ENCODE measurements at places on chromosomes 2 and 18. TPM values are rescaled to one million over a fixed set of nuclear protein-coding genes. Genes with fewer than 3 reads are reported as not detected.

DNA sequence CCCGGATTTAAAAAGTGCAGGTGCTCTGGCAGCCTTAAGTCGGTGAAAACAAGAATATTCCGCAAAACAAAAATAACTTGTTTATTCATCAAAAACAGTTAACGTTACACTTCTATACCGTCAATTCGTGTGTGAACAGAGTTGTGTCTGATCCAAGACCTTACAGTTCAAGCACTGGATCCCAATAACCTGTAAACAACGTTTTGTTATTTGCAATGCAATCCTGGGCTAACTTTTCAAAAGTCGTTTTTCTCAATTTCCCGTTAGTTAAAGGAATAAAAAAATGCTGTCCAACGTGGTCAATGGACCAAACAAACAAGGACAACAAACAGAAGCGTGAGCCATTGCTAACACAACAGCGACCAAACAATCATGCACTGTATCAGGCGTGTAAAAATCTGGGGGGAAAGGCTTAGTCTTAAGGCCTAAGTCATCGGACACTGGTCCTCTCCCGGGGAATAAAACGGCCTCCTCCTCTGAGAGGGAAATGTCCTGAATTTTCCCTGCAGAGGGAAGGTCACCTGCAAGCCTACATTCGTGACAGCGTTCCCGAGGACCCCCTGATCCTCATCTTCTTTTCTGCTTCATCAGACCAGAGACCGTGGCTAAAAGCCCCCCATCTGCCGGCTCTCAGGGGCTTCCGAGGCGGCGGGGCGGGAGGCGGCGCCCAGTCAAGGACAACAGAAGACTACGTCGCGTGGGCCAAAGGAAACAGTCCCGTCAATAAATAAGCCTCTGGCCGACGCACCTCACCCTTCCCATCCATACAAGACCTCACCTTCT lies 490 bp downstream of the NDUFS1 start:
- peaks cover 20% of the 10 kb centered on the region for H3K4me1 ChIP-seq
- no peaks in the 10 kb centered on the region for H3K27me3 ChIP-seq
- peak overlapping the region; percentile 97 for H3K27ac ChIP-seq
- peak overlapping the region; percentile 78 for H3K4me3 ChIP-seq
- peaks cover 63% of the 10 kb centered on the region for H3K36me3 ChIP-seq
- no peak for DNase-seq

The UGT1A8 gene
- not detected for total RNA-seq

The XDH gene
- total RNA-seq, result 4.2 TPM

The KCTD1 gene
- total RNA-seq, result 63.2 TPM

- no peaks in the 10 kb centered on the region for H3K27me3 ChIP-seq
- H3K4me3 ChIP-seq, result no peak overlapping the region
- H3K27ac ChIP-seq, result no peak overlapping the region
Observed at GRCh38 chr2:152598975-152599759, 118.1 kb downstream of the PRPF40A start.

DNA sequence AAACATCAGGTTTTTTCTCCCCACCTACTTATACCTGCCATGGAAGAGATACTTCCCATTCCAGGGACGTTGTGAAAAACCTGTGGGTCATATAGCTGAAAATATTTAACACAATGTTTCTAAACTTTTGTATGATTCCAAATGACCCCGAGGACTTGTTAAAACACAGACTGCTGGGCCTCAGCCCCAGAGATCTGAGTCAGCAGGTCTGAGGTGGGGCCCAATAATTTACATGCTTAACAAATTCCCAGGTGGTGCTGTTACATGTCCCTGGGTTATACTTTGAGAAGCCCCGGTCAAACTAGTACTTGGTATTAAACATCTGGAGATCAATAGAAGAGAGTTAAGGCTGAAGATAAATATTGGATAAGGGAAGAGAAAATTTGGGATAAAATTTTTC lies 71.4 kb upstream of the FRZB start:
- H3K4me3 ChIP-seq, result no peak overlapping the region
- no peaks in the 10 kb centered on the region for H3K4me1 ChIP-seq
- DNase-seq, result no peak

The ABCG8 gene
- 1.6 TPM for total RNA-seq

The KYNU gene
- 64.2 TPM for total RNA-seq

The ABCB6 gene
- total RNA-seq, result 12.1 TPM

The SKOR2 gene
- total RNA-seq, result not detected

DNA sequence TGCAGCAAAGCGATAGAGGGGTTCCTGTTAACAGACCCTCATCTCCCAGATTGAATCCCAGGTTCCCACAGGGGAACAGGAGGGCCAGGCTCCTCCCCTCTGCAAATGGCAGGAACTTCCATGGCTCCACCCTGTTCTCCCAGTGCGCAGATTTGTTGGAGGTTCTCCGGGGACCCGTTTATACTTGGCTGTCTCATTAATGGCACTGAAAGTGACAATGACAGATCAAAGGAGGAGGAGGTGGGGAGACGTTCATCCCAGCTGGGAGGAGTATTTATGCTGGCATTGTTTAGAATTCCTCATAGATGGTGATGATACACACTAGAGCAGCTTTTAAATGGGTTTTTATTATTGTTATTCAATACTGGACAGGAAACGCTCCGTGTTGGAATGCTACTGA lies 186.9 kb downstream of the LRP1B start:
- H3K36me3 ChIP-seq, result no peaks in the 10 kb centered on the region
- no peaks in the 10 kb centered on the region for H3K4me1 ChIP-seq
- no peak overlapping the region for H3K27ac ChIP-seq
- no peak overlapping the region for H3K4me3 ChIP-seq
- no peak for DNase-seq

The C2orf81 gene
- total RNA-seq, result 5.7 TPM

GRCh38 chr2:188473306-188473705 lies 181.6 kb downstream of the GULP1 start:
- no peak overlapping the region for H3K4me3 ChIP-seq
- no peak overlapping the region for H3K27ac ChIP-seq
- H3K4me1 ChIP-seq, result peaks cover 36% of the 10 kb centered on the region
- no peaks in the 10 kb centered on the region for H3K27me3 ChIP-seq

DNA sequence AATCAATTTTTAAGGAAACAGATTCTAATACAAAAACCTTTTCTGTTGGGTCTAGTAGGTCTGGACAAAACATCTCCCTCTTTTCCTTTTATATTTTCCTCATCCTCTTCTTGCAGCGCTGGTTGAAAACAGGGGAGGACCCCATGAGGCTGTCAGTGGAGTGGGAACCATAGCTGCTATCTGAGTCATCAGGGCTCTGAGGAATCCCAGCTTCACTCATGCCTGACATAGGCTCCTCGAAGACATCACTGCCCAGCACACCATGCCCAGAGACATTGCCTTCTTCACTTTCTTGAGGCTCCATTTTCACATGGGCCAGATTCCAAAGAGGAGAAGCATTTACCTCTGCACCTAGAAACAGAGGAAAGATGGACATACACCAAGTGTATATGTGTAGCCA lies 10.0 kb downstream of the SUPT7L start:
- no peaks in the 10 kb centered on the region for H3K27me3 ChIP-seq
- H3K4me3 ChIP-seq, result no peak overlapping the region
- H3K27ac ChIP-seq, result no peak overlapping the region
- no peak for DNase-seq

DNA sequence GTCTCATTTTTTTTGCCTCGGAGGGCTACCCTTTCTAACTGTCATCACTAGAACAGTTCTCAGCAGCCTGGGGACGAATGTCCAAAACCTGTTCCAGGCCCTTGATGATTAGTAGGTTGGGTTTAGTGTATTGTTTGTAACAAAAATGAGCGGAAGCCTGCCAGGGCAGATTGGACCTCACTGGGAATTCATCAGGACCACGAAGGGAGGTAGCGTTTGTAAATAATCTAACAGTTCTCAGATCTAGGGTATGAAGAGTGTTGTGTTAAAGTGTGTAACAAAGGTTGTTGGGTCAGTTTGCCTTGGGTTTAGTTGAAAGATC lies 799 bp downstream of the CEP68 start:
- peaks cover 31% of the 10 kb centered on the region for H3K36me3 ChIP-seq
- peak overlapping the region; percentile 73 for H3K27ac ChIP-seq
- DNase-seq, result no peak
- peak overlapping the region; percentile 98 for H3K4me3 ChIP-seq
- no peaks in the 10 kb centered on the region for H3K27me3 ChIP-seq
- H3K4me1 ChIP-seq, result peaks cover 13% of the 10 kb centered on the region

The SLC14A1 gene
- not detected for total RNA-seq

The PJVK gene
- total RNA-seq, result 4.3 TPM

The NUP35 gene
- 38.5 TPM for total RNA-seq

- H3K27me3 ChIP-seq, result peaks cover 71% of the 10 kb centered on the region
- no peak overlapping the region for H3K27ac ChIP-seq
- H3K4me3 ChIP-seq, result no peak overlapping the region
- no peaks in the 10 kb centered on the region for H3K4me1 ChIP-seq
- no peaks in the 10 kb centered on the region for H3K36me3 ChIP-seq
Observed at GRCh38 chr2:99926986-99927385, 215.4 kb downstream of the AFF3 start.

DNA sequence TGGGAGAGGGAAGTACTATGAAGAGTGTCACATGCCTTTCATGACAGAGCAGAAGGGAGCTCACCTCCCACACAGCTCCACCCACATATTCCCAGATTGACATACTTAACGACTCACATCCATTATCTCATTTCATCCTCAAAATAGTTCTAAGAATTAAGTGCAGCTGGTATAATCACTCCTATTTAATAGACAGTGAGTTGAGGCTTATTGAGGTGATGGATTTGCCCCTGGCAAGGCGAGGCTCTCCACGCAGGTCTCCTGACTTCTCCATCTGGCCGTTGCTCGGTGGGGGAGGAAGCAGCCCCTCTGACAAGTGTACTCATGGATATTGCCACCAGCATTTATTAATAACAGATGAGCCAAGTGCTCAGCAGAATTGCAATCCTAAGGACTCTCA lies 81.4 kb downstream of the TGOLN2 start:
- H3K4me1 ChIP-seq, result no peaks in the 10 kb centered on the region
- no peak overlapping the region for H3K4me3 ChIP-seq
- no peak overlapping the region for H3K27ac ChIP-seq
- H3K36me3 ChIP-seq, result no peaks in the 10 kb centered on the region
- no peak for DNase-seq

- peak overlapping the region; percentile 4 for H3K27ac ChIP-seq
- H3K4me3 ChIP-seq, result no peak overlapping the region
- DNase-seq, result no peak
- H3K27me3 ChIP-seq, result no peaks in the 10 kb centered on the region
Observed at GRCh38 chr2:88042476-88042875, 13.1 kb downstream of the KRCC1 start.

DNA sequence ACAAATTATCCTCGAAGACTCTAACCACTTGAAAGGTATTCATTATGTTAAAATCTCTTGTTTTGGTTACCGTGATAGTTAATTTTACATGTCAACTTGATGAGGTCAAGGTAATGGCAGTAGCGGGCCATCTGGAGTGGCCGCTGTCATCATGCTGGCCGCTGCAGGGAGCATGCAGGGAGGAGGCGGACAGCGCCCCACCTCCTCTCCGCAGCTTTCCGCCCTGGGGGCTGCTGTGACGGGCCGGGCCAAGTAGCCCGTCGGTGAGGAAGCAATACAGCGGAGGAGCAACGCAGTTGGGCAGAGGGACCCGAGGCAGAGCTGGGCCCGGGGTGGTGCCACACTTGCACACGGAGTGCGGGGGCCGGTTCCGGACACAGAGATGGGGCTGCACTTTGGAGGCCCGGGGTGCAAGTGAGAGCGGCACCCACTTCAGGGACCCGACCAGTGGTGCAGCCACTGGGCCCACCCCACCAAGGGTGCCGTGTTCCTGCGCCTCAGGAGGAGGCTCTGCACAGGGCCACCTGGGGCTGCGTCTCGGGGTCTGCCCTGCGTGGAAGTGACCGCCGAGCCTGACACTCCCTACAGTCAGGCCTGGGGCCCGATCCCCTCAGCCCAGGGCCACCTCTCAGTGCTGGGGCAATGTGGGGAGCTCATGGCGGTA lies 452.4 kb downstream of the LRATD1 start:
- no peaks in the 10 kb centered on the region for H3K36me3 ChIP-seq
- no peaks in the 10 kb centered on the region for H3K4me1 ChIP-seq
- no peak for DNase-seq
- H3K27me3 ChIP-seq, result peaks cover 13% of the 10 kb centered on the region
- H3K27ac ChIP-seq, result no peak overlapping the region

- no peak for DNase-seq
- no peak overlapping the region for H3K4me3 ChIP-seq
- peaks cover 39% of the 10 kb centered on the region for H3K27me3 ChIP-seq
- H3K36me3 ChIP-seq, result no peaks in the 10 kb centered on the region
- no peak overlapping the region for H3K27ac ChIP-seq
- no peaks in the 10 kb centered on the region for H3K4me1 ChIP-seq
Observed at GRCh38 chr2:169160926-169161481, 91.6 kb downstream of the DHRS9 start.

DNA sequence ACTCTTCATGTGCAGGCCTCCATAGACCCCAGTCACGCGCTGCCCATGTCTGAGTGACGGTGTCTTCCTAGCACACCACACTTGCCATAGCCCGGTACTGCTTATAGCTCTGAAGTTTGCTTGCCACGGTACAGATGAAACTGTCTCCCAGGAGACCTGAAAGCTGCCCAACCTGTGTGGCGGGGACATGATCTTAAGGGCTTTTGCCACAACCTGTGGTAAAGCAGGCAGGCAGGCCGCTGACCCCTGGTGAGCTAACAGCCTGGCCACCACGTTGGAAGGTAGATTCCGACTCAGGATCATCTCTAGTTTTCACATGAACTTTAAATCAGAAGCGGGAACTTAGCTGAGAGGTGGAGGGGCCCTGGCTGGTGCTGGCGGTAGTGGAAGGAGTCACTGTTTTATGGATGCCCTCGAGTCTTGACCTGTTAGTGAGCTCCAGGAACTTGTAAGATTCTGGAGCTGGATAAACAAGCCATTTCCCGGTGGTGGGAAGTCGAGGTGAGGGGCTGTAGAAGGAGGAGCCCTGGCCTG lies 153.3 kb downstream of the ZNF236 start:
- no peak overlapping the region for H3K27ac ChIP-seq
- H3K27me3 ChIP-seq, result peaks cover 51% of the 10 kb centered on the region
- peaks cover 7% of the 10 kb centered on the region for H3K4me1 ChIP-seq
- no peaks in the 10 kb centered on the region for H3K36me3 ChIP-seq
- H3K4me3 ChIP-seq, result no peak overlapping the region

- DNase-seq, result no peak
- no peaks in the 10 kb centered on the region for H3K27me3 ChIP-seq
- H3K4me1 ChIP-seq, result peaks cover 45% of the 10 kb centered on the region
- H3K4me3 ChIP-seq, result no peak overlapping the region
Observed at GRCh38 chr2:237734905-237735623, 63.5 kb upstream of the RBM44 start.

DNA sequence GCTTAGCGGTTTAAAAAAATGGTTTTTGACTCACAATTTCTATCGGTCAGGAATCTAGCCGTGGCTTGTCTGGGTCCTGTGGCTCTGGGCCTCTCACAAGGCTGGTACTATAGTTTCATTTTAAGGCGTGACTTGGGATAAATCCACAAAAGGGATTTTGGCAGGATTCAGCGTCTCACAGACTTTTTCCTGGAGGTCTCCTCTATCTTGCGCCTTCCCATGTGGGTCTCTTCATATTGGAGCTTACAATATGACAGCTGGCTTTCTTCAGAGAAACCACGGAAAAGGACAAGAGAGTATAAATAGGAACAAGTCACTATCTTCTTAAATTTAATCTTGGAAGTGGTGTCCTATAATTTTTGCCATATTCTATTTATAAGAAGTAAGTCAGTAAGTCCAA lies 250.5 kb downstream of the DSC3 start:
- no peak overlapping the region for H3K27ac ChIP-seq
- H3K4me3 ChIP-seq, result no peak overlapping the region
- no peak for DNase-seq
- no peaks in the 10 kb centered on the region for H3K36me3 ChIP-seq
- H3K27me3 ChIP-seq, result peaks cover 9% of the 10 kb centered on the region
- no peaks in the 10 kb centered on the region for H3K4me1 ChIP-seq

The CYP26B1 gene
- total RNA-seq, result 5.1 TPM

GRCh38 chr2:220628252-220628651 lies 943.9 kb downstream of the EPHA4 start:
- no peak overlapping the region for H3K27ac ChIP-seq
- no peak overlapping the region for H3K4me3 ChIP-seq
- peaks cover 30% of the 10 kb centered on the region for H3K4me1 ChIP-seq
- DNase-seq, result no peak
- no peaks in the 10 kb centered on the region for H3K36me3 ChIP-seq
